ENCODE measurements at places on chromosomes 3 and 15.

DNA sequence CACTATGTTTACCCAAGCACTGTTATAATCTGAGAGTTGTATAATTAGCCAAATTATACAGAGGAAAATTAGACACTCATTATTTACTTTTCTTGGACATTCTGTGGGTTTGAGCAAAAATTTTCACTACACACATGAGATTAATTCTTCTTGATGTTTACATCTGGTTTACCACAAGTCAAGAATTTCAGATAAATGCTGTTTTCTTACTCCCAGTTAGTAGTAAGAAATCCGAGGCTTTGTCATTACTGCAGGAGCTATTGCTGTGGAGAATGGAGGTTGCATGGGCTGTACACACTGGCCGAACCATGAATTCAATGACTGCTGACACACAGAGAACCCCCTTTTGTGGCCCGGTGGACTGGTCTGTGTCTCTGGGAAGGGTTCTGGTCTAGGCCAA is 207.7 kb upstream of the CFAP20DC start:
- no peak for DNase-seq

DNA sequence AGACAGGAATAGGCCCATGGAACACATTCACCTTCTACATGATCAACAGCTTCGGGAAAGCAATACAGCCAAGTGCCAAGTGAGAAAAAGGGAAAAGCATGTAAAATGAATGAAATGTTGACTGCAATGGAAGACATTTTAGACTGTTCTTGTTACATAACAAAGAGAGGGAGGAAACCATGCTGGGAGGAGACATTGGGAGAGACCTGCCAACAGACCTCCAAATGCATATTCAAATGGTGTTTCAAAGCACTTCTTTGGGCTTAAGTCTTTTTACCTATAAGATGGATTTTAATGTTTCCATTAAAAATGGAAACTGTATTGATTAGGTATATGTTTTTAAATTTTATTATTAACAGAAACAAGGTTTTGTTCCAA is 350.0 kb upstream of the THBS1 start:
- DNase-seq, result no peak

- DNase-seq, result no peak
Measured at GRCh38 chr15:60395276-60396011, 2.3 kb downstream of the ANXA2 start.

DNA sequence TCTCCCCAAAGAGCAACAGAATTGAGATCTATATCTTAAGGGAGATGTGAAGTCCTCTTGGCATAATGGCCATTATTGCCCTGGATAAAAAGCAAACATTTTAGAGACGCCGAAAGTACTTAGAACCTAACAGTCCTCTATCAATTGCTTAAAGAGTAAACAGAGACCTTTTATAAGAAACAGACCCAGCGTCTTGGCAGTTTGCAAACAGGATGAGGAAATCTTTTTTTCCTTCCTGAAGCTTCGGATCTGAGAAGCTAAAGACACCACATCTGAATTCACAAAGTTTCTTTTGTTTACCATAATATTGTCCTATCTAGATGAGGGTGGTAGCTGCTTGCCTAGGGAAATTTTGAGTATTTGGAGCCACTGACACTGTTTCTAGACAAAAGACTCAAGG is 59.9 kb upstream of the LIMD1 start:
- no peak for DNase-seq

DNA sequence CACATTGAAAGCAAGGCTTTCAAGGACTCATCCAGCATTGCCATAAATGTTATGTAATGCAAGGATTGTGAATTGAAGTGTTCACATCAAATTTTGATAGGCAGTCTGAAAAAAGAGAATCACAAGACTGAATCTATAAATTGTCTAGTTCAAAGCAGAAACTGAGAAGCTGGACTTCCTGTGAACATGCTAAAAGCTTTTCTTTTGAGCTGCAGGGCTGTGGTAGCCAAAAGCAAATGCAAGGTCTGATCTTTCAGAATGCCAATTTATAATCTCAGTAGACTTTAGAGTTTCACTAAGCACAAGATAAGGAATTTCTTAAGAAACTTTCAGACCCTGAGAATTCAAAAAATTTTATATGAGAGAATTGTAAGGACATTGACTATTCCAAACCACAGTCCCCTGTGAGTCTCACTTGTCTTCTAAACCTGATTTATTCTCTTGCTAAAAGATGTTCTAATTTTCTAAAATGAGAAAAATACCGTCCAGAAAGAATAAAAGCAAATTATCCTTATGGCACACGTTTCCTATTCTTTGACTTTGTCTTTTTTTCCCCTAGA is 1700.3 kb downstream of the OTOL1 start:
- no peak for DNase-seq

GRCh38 chr3:13040361-13041074 is 32.7 kb downstream of the IQSEC1 start:
- DNase-seq, result no peak

DNA sequence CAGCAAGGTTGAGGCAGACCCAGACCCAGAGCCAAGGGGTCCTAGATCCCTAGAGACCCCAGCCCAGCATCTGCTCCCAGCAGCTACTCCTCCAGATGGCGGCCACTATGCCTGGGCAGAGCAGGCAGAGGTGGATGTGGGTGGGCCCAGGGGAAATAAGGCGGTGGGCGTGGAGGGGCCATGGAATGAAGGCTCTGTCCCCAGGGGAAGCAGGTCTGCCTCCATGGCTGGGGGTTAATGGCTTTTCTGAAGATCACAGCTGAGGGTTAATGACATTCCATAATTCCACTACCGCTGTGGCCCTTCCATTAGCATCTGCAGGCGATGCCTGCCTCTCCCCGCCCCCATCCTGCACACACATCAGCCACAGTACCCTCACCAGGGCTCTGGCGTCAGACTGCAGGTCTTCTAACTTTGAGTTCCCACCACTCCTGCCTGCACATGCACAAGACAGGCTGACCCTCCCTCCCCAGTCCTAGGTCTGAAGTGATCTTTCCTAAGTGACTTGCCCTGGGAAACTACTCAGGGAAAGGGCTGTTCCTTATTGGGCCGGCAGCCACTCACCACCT is 41.2 kb downstream of the CCDC33 start:
- DNase-seq, result no peak

DNA sequence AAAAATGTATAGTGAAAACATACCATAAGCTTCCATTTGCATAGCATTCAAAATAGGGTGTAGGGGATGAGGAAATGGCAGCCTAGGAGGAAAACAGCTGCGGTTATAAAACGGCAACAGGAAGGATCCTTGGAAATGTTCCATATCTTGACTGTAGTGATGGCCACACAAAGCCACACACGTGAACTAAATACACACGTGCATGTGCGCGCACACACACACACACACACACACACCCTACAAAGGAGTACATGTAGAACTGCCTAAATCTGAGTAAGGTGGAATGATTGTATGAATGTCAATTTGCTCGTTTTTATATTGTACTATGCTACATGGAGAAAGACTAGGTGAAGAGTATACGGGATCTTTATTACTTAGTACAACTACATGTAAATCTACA is 3.9 kb upstream of the IREB2 start:
- DNase-seq, result no peak

DNA sequence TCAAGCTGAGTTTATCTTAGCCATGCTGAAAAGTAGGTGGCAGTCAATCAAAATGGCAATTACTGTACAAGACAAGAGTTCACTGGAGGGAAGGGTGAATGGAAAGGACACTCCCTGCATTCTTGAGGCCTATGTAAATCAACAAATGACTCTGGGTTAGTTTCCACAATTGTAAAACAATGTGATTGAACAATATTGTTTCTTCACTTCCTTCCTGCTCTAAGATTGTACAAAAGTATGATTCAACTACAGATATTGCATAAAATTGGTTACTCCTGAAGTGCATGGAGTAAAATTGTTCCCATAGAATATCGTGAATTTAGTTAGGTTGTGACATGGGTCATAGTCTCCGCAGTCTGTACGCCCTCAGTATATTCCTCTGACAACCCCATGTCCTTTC is 277.6 kb downstream of the LPP start:
- peak; percentile 36 for DNase-seq

Data from fibroblast of skin of abdomen (primary cell).